ENCODE measurements at places on chromosomes 2 and 18.

DNA sequence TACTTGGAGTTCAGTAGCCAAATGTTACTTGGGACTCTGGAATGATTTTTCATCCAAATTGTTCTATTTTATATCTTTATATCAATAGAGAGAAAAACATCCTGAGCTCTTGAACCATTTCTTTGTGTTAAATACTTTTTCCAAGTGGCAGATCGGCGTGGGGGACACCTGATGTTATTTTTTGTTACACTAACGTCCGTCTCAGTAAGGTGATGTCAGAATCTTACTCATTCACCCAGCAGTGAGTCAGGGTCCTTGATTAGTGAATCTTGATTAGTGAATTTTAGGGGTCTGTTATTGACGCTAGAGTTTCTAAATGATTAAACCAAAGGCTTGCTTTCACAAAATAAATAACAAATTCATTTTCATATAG, 1.7 kb downstream of the MIB1 start:
- no peak for DNase-seq
- H3K27me3 ChIP-seq: no peaks in the 10 kb centered on the region
- peaks cover 11% of the 10 kb centered on the region for H3K36me3 ChIP-seq
- peak overlapping the region; percentile 84 for H3K27ac ChIP-seq

DNA sequence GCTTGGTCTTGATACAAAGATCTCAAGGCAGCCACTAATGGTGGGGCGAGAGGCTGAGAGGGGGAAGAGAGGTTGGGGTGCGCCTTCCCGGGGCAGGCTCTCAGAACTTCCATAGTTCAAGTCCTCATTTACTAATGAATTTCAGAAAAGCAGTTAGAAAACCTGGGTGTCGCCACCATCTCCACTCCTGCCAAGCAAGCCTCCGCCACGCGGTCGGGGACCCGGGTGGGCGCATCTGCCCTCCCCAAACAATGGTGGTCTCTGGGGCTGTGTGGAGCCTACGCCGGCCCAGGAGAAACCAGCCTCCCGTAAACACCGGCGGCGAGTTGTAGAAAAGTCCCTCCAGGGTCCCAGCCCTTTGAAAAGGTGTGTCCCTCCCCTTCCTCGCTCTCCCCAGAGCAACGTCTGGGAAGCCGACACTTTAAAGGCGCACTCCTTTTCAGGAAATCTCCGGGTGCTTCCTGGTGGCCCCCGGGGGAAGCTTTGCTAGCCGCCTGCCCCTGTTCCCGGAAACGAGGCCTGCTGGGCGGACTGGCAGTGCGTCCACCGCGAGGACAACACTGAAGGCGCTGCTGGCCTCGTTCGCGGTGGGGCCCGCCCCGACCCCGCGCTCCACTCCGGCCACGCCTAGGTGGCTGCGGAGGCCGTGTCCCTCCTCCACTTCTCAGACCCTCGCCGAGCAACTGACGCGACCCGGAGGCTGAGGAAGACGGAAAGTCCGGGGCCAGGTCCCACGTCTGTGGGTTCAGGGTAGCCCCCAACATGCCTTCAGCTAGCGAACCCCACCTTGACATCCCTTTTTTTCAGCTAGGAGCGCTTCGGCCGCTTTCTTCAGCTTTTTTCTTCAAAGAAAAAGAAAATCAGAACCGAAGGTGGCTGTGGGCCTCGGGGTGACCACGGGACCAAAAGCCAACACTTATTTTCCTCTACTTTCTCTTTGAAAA, 16.8 kb downstream of the EVX2 start:
- H3K36me3 ChIP-seq: no peaks in the 10 kb centered on the region
- no peak overlapping the region for H3K27ac ChIP-seq
- DNase-seq: no peak
- H3K27me3 ChIP-seq: peaks cover 92% of the 10 kb centered on the region
- H3K4me3 ChIP-seq: peak overlapping the region; percentile 6
- peaks cover 13% of the 10 kb centered on the region for H3K4me1 ChIP-seq

GRCh38 chr2:134158295-134158694, 95.6 kb upstream of the MGAT5 start:
- no peak overlapping the region for H3K27ac ChIP-seq
- no peak for DNase-seq
- peaks cover 25% of the 10 kb centered on the region for H3K36me3 ChIP-seq
- H3K27me3 ChIP-seq: no peaks in the 10 kb centered on the region
- no peak overlapping the region for H3K4me3 ChIP-seq
- H3K4me1 ChIP-seq: peaks cover 78% of the 10 kb centered on the region

GRCh38 chr2:231297108-231297908, 98.2 kb upstream of the B3GNT7 start:
- H3K36me3 ChIP-seq: no peaks in the 10 kb centered on the region
- no peak overlapping the region for H3K4me3 ChIP-seq
- DNase-seq: no peak
- H3K27me3 ChIP-seq: no peaks in the 10 kb centered on the region
- H3K4me1 ChIP-seq: no peaks in the 10 kb centered on the region

DNA sequence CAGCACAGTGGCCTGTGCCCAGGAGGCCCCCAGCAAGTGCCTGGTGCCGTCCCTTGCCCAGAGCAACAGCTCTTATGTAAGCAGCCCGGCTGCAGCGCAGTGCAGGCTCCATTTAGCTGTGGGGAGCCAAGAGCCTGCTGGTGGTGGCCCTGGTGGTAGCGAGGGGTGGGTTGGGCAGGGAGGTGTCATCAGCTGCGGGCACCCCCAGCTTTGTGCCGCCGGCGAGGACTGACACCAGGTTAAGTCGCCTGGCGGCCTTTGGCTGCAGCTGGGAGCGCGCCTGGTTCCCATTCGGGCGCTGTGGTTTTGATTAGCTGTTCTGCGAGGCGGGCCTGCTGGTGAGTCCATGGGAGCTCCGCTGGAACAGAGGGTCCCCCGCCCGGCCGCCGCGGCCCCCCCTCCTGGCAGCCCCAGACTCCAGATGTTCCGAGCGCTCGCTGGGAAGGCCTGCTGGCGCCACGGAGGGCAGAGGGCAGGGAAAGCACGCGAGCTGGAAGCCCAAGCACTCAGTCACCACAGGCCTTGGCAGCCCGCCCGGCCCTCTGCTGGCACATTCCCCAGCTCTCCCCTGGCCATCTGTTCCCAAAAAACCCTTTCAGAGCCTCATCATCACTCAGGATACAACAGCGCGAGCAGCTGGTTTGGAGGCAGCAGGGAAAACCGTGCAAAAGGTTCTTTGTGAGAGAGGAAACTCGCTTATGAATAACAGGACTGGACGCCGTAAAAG, 18.4 kb downstream of the ATOH8 start:
- no peak overlapping the region for H3K27ac ChIP-seq
- no peak overlapping the region for H3K4me3 ChIP-seq
- no peaks in the 10 kb centered on the region for H3K36me3 ChIP-seq
- no peak for DNase-seq

- DNase-seq: no peak
- H3K4me3 ChIP-seq: no peak overlapping the region
- peaks cover 5% of the 10 kb centered on the region for H3K4me1 ChIP-seq
- no peak overlapping the region for H3K27ac ChIP-seq
- H3K27me3 ChIP-seq: no peaks in the 10 kb centered on the region
- H3K36me3 ChIP-seq: peaks cover 88% of the 10 kb centered on the region
Observed at GRCh38 chr2:231807020-231807419, 20.8 kb downstream of the COPS7B start.

DNA sequence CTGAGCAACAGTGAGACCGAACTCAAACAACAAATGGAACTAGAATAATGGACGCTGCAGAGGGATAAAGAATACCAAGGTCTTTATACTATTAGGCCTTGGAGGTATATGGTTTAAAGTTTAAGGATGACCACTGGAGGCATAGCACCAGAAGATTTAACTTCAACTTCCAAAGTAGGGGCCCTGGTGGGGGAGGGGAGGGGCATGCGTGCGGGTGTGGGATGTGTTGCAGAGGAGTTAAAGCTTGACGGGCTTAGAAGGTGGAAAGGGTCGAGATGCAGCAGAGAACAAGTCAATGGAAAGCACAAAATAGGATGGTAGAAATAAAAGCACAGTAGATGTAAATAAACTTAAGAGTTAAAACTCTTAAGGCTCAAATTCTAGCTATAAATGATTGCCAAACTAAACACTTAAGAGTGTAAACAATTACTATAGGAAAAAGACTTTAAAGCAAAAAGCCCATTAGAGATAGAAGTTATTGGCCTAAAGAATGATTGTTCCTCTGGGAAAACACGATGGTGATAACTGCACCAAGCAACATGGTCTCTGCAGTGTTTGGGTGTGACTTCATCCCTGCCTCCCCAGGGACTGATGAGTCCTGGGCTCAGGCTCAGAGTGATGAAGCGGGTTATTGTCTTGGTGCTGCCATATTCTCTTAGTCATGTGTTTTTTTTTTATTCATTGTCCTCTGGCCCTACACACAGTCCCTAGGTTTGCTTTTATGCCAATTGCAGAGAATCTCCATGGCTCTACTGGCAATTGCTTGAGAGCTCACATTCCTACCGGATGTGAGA, 13.0 kb downstream of the RRM2 start:
- H3K27ac ChIP-seq: peak overlapping the region; percentile 69
- no peak overlapping the region for H3K4me3 ChIP-seq
- no peaks in the 10 kb centered on the region for H3K27me3 ChIP-seq
- peaks cover 12% of the 10 kb centered on the region for H3K4me1 ChIP-seq

- no peak overlapping the region for H3K4me3 ChIP-seq
- no peak for DNase-seq
- no peak overlapping the region for H3K27ac ChIP-seq
Observed at GRCh38 chr18:55139307-55139706, 180.0 kb upstream of the CCDC68 start.

- no peak overlapping the region for H3K27ac ChIP-seq
- H3K4me3 ChIP-seq: no peak overlapping the region
- no peak for DNase-seq
- no peaks in the 10 kb centered on the region for H3K27me3 ChIP-seq
- H3K4me1 ChIP-seq: peaks cover 9% of the 10 kb centered on the region
Observed at GRCh38 chr2:54941248-54941984, 108.8 kb downstream of the RTN4 start.

GRCh38 chr2:118913803-118914645, 28.0 kb upstream of the MARCO start:
- H3K36me3 ChIP-seq: no peaks in the 10 kb centered on the region
- no peaks in the 10 kb centered on the region for H3K27me3 ChIP-seq
- H3K4me1 ChIP-seq: no peaks in the 10 kb centered on the region
- DNase-seq: no peak
- no peak overlapping the region for H3K27ac ChIP-seq

DNA sequence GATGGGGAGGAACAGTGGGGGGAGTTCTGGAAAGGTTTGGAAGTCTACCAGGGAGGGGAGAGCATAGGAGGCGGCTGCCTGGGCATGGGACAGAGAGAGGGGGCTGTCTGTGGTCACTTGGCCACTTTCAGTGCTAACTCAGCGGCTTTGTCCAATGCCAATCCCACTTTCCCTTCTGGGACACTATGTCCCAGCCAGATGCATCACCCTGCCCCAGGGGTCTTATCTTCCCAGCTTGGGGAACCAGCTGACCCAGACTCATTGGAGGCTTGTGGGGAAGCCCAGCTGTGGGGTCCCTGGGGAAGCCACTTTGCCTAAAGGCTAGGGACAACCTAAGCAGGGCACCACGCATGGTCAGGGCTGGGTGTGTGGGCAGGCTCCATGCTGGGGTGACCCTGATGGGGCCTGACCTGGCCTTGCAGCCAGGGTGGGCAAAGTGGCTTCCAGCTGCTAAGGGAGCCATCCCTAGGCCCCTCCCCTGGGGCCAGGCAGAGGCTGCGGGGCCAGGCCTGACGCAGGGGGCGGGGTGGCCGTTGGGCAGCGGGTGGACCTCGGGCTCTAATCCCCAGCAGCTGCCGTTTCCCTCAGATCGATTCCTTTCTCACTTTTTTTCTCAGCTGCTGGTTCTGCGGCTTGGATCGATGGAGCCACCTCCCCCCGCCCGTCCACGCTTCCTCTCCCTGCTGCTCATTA, 1.6 kb upstream of the ASIC4 start:
- peaks cover 87% of the 10 kb centered on the region for H3K27me3 ChIP-seq
- no peak overlapping the region for H3K4me3 ChIP-seq
- peaks cover 2% of the 10 kb centered on the region for H3K36me3 ChIP-seq
- no peak for DNase-seq
- no peak overlapping the region for H3K27ac ChIP-seq

- no peak within 1 kb of the TSS for H3K4me3 ChIP-seq
- H3K36me3 ChIP-seq: no peaks in the 10 kb centered on the region
- no peak for DNase-seq
- peaks cover 73% of the 10 kb centered on the region for H3K27me3 ChIP-seq
- H3K4me1 ChIP-seq: peaks cover 7% of the 10 kb centered on the region
- H3K27ac ChIP-seq: no peak within 1 kb of the TSS
Observed at GRCh38 chr2:219309278-219309677, at the start of gene PTPRN. PTPRN (minus strand) TSS chr2:219309401; CDS start chr2:219309332, 69 bp downstream.

- no peak overlapping the region for H3K4me3 ChIP-seq
- no peak for DNase-seq
- peaks cover 4% of the 10 kb centered on the region for H3K27me3 ChIP-seq
- H3K27ac ChIP-seq: no peak overlapping the region
Observed at GRCh38 chr2:134692499-134692898, 26.3 kb downstream of the TMEM163 start.

- H3K27ac ChIP-seq: no peak overlapping the region
- H3K4me1 ChIP-seq: no peaks in the 10 kb centered on the region
- H3K36me3 ChIP-seq: no peaks in the 10 kb centered on the region
- no peak overlapping the region for H3K4me3 ChIP-seq
- DNase-seq: no peak
- no peaks in the 10 kb centered on the region for H3K27me3 ChIP-seq
Observed at GRCh38 chr2:232689152-232689910, 7.8 kb upstream of the GIGYF2 start.

DNA sequence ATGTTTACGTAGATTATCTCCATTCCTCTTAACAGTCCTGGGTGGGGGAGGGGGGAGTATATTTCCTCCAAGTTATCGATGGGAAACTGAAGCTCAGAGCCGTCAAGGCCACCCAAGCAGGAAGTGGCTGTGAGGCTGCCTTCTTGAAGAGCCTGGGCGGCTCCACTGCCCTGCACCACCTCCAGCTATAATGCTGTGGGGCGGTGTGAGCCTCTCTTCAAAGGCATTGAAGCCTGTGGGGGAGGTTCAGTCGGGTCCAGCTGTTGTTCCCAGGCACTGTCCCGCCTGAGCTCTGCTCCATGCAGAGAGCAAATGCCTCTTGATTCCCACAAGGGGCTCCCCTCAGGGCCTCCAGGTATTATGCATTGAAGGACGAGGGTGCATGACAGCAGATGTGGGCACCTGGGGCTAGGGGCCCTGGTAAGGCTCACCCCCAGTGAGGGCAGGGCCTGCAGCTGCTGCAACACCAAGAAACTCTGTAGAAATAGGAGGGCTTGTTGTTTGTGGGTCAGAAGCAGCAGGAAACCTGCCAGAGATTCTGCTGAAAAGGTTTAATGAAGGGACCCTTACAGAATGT, 29.5 kb upstream of the LAPTM4A start:
- peaks cover 3% of the 10 kb centered on the region for H3K27me3 ChIP-seq
- H3K27ac ChIP-seq: no peak overlapping the region
- no peak overlapping the region for H3K4me3 ChIP-seq
- no peaks in the 10 kb centered on the region for H3K36me3 ChIP-seq
- no peak for DNase-seq

GRCh38 chr2:210363876-210364275, 48.9 kb upstream of the MYL1 start:
- H3K4me1 ChIP-seq: no peaks in the 10 kb centered on the region
- DNase-seq: no peak
- H3K36me3 ChIP-seq: no peaks in the 10 kb centered on the region
- no peak overlapping the region for H3K27ac ChIP-seq

All from activated T-cell treated with anti-CD3 and anti-CD28 coated beads, Interleukin-2, amount 50 U/mL, for 24 hours (primary cell).